CD8-positive, alpha-beta memory T cell (primary cell): ENCODE measurements at places on chromosomes 7 and 10.

DNA sequence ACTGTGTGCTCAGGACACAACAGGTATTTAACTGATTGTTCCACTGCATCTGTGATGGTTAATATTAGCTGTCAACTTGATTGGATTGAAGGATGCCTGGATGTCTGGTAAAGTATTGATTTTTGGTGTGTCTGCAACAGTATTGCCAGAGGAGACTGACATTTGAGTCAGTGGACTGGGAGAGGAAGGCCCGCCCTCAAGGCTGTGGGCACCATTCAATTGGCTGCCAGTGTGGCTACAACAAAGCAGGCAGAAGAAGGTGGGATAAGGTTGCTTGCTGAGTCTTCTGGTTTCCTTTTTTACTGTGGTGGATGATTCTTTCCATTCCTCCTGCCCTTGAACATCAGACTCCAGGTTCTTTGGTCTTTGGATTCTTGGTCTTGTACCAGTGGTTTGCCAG is 137.1 kb upstream of the FAM13C start:
- H3K4me1 ChIP-seq, result no peaks in the 10 kb centered on the region
- H3K36me3 ChIP-seq, result no peaks in the 10 kb centered on the region
- H3K4me3 ChIP-seq, result no peak overlapping the region
- no peak overlapping the region for H3K27ac ChIP-seq

GRCh38 chr10:94364482-94364881 is 1.7 kb upstream of the NOC3L start:
- H3K27ac ChIP-seq, result no peak overlapping the region
- H3K36me3 ChIP-seq, result no peaks in the 10 kb centered on the region
- DNase-seq, result no peak
- H3K4me3 ChIP-seq, result no peak overlapping the region
- no peaks in the 10 kb centered on the region for H3K27me3 ChIP-seq
- peaks cover 17% of the 10 kb centered on the region for H3K4me1 ChIP-seq

- H3K27ac ChIP-seq, result no peak overlapping the region
- H3K4me3 ChIP-seq, result no peak overlapping the region
- no peaks in the 10 kb centered on the region for H3K27me3 ChIP-seq
These were observed 196.0 kb downstream of the ELAPOR2 start for GRCh38 chr7:86863452-86863851.

DNA sequence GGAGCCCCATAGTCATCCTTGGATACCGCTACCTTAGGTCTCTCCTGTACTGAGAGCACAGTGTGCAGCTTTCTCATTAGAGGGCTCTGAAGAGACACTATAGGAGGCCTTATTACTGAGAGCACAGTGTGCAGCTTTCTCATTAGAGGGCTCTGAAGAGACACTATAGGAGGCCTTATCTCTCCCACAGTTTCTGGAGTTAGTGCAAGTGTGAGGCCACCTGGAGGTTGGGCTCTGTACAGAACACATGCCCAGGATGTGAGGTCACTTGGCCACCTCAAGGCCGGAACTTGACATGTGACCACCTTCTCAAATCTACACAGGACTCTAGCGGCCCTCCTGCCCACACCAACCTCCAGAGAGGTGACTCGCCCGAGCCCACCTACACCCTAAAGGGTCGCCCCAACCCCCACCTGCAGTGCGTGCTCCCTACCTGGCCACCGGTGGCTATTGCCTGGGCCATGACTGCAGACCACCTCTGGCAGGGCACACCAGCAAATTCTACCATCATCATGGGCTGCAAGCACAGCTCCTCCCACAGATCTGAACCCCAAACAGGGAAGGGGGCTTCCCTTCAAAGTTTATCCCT is 24.6 kb downstream of the FRMPD2 start:
- H3K4me3 ChIP-seq, result no peak overlapping the region
- DNase-seq, result no peak
- no peak overlapping the region for H3K27ac ChIP-seq
- H3K36me3 ChIP-seq, result no peaks in the 10 kb centered on the region

DNA sequence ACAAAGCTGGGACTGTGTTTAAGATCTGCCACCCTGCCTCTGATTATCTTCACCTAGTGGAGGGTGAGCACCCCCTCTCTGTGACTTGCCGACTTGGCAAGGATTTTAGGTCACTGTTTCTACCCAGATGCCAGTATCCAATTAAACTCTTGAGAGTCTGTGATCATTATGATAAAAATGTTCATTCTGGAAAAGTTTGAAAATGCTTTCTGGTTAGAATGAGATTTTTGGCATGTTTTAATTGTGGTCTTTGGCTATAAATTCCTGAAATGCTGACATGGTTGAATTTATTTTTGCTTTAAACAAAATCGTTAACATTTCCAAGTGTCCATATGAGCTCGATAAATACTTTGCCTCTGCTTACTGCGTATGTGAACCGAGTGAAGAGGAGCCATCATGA is 221.4 kb downstream of the BICC1 start:
- no peak overlapping the region for H3K4me3 ChIP-seq
- no peaks in the 10 kb centered on the region for H3K27me3 ChIP-seq
- H3K4me1 ChIP-seq, result no peaks in the 10 kb centered on the region

- H3K4me3 ChIP-seq, result no peak overlapping the region
- no peak overlapping the region for H3K27ac ChIP-seq
- no peak for DNase-seq
- no peaks in the 10 kb centered on the region for H3K27me3 ChIP-seq
- H3K4me1 ChIP-seq, result no peaks in the 10 kb centered on the region
These were observed 96.6 kb downstream of the MKLN1 start for GRCh38 chr7:131424219-131424822.

DNA sequence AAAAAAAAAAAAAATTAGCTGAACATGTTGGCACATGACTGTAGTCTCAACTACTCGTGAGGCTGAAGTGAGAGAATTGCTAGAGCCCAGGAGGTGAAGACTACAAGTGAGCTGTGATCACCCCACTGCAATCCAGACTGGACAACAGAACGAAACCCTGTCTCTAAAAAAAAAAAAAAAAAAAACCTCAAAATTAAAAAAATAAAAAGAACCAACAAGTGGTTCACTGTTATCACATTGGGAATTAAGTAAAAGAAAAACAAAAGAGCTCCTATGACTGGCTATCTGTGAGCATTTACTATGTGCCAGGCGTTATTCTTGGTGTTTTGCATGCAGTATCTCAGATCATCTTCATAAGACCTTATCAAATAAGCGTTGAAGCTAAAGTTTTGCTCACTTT is 66.0 kb downstream of the ANLN start:
- DNase-seq, result no peak
- no peak overlapping the region for H3K4me3 ChIP-seq
- H3K27ac ChIP-seq, result no peak overlapping the region
- H3K36me3 ChIP-seq, result no peaks in the 10 kb centered on the region
- H3K27me3 ChIP-seq, result no peaks in the 10 kb centered on the region

GRCh38 chr7:151351967-151352366 is 10.4 kb downstream of the NUB1 start:
- peaks cover 45% of the 10 kb centered on the region for H3K36me3 ChIP-seq
- peak overlapping the region; percentile 40 for H3K27ac ChIP-seq
- H3K4me3 ChIP-seq, result peak overlapping the region; percentile 3
- peaks cover 39% of the 10 kb centered on the region for H3K4me1 ChIP-seq
- no peaks in the 10 kb centered on the region for H3K27me3 ChIP-seq
- DNase-seq, result peak; percentile 50

DNA sequence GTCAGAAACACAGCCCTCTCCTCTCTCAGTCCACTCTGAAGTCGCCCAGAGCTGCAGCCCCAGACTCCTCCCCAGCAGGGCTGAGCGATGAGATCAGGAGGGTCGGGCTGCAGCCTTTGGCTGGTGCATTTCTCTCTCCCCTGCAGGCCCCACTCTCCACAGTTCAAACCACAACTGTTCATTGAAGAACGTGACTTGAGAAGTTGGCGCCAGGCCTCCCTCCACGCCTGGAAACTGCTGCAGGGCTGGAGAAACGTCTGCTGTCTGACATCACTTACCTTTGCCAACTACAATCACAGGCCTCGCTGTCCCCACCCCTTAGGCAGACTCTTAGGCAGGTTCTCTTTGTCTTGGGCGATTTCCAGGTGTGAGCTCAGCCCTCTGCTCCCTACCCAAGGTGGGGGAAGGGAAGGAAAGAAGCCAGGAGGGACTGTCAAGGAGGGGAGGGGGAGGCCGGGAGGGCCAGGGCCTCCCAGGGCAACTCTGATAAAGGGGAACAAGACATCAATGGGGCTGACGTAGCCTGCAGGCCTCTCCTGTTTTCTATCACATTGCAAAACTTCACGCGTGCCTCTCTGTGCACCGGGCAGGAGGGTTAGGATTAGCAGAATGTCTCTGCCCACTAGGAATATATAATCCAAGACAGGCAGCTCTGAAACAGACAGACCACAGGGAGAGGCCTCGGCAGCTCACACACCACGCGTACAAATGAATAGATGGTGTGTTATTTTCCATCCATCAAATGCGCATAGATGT is 32.7 kb downstream of the CALML5 start:
- H3K4me1 ChIP-seq, result no peaks in the 10 kb centered on the region
- H3K4me3 ChIP-seq, result no peak overlapping the region
- no peak for DNase-seq
- H3K27ac ChIP-seq, result peak overlapping the region; percentile 43
- H3K27me3 ChIP-seq, result no peaks in the 10 kb centered on the region

DNA sequence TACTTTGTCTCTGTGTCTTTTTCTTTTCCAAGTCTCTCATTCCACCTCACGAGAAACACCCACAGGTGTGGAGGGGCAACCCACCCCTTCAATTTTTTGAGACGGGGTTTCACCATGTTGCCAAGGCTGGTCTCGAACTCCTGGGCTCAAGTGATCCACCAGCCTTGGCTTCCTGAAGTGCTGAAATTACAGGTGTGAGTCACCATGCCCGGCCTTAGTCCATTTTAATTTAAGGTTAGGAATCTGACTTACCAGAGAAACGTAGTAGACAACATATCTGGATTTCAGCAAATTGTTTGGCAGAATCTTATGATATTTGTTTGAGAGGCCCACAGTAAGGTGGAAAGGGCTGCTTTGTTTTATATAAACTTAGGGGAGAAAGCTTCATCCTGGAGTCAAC is 3.2 kb upstream of the NFKB2 start:
- H3K27ac ChIP-seq, result no peak overlapping the region
- H3K4me3 ChIP-seq, result no peak overlapping the region
- H3K36me3 ChIP-seq, result no peaks in the 10 kb centered on the region
- no peak for DNase-seq
- peaks cover 18% of the 10 kb centered on the region for H3K4me1 ChIP-seq
- H3K27me3 ChIP-seq, result no peaks in the 10 kb centered on the region

GRCh38 chr7:122726881-122727280 is 24.2 kb upstream of the RNF148 start:
- no peaks in the 10 kb centered on the region for H3K27me3 ChIP-seq
- no peaks in the 10 kb centered on the region for H3K36me3 ChIP-seq
- no peak for DNase-seq
- no peak overlapping the region for H3K4me3 ChIP-seq

- no peaks in the 10 kb centered on the region for H3K27me3 ChIP-seq
- H3K27ac ChIP-seq, result no peak overlapping the region
- no peak for DNase-seq
- H3K4me1 ChIP-seq, result no peaks in the 10 kb centered on the region
These were observed 55.4 kb downstream of the LYZL1 start for GRCh38 chr10:29344073-29344820.

DNA sequence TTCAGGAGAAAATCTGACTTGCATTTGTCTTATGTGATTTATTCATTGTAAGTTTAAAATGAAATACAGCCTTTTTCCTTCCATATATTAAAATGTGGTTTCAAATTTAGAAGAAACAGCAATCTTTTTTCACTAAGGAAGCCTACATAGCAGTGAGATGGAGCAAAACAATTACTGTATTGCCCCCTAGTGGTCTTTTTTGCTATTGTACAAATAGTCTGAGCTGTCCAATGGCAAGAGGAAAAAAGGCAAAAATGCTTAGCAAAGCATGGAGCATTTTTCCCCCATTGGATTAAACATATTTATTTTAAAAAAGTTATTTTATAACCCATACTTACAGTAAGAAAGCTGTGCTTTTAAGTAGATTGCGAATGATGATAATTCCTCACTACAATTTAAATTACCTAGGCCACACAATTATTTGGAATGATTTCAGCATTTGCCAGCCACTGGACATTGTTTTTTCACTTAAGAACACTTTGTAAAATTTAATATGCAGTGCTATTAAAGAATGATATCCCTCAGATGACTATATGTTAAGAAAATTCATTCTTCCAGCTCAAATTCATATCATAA is 119.5 kb downstream of the CPED1 start:
- H3K4me1 ChIP-seq, result no peaks in the 10 kb centered on the region
- H3K36me3 ChIP-seq, result no peaks in the 10 kb centered on the region
- no peaks in the 10 kb centered on the region for H3K27me3 ChIP-seq
- no peak overlapping the region for H3K4me3 ChIP-seq

- peaks cover 8% of the 10 kb centered on the region for H3K4me1 ChIP-seq
- H3K27ac ChIP-seq, result no peak overlapping the region
- H3K36me3 ChIP-seq, result no peaks in the 10 kb centered on the region
- no peaks in the 10 kb centered on the region for H3K27me3 ChIP-seq
- no peak for DNase-seq
These were observed 5.3 kb upstream of the KCNIP2 start for GRCh38 chr10:101848894-101849351.

GRCh38 chr10:104092749-104093148 is 7.1 kb upstream of the COL17A1 start:
- H3K27me3 ChIP-seq, result no peaks in the 10 kb centered on the region
- no peaks in the 10 kb centered on the region for H3K4me1 ChIP-seq
- no peak overlapping the region for H3K27ac ChIP-seq
- H3K4me3 ChIP-seq, result no peak overlapping the region
- DNase-seq, result no peak

GRCh38 chr10:65847436-65848230 is 1078.2 kb upstream of the LRRTM3 start:
- H3K4me3 ChIP-seq, result no peak overlapping the region
- DNase-seq, result no peak
- H3K27ac ChIP-seq, result no peak overlapping the region
- no peaks in the 10 kb centered on the region for H3K27me3 ChIP-seq
- H3K4me1 ChIP-seq, result no peaks in the 10 kb centered on the region

GRCh38 chr10:71225291-71226058 is 13.1 kb downstream of the UNC5B start:
- H3K36me3 ChIP-seq, result no peaks in the 10 kb centered on the region
- no peak overlapping the region for H3K4me3 ChIP-seq

DNA sequence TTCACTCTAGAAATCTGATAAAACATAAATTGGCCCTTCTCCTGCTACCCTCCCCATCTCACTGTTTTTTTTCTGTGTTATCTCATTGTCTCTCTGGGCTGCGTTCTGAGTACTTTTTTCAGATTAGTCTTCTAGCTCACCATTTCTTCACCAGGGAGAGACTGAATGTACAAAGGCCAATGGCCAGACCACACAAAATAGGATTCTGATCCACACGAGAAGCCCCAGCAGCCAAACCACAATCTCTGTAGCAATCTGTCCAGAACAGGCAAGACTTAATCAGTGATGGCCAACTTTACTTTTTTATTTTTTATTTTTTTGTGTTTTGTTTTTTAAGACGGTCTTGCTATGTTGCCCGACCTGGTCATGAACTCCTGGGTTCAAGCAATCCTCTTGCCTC is 55.9 kb upstream of the PAPSS2 start:
- DNase-seq, result no peak
- H3K4me1 ChIP-seq, result no peaks in the 10 kb centered on the region
- no peak overlapping the region for H3K27ac ChIP-seq
- H3K36me3 ChIP-seq, result no peaks in the 10 kb centered on the region
- no peaks in the 10 kb centered on the region for H3K27me3 ChIP-seq
- no peak overlapping the region for H3K4me3 ChIP-seq
